ENCODE measurements at places on chromosomes 5 and 9.
A peak's percentile ranks its signal among the peaks of the same experiment; 100 is the strongest.

DNA sequence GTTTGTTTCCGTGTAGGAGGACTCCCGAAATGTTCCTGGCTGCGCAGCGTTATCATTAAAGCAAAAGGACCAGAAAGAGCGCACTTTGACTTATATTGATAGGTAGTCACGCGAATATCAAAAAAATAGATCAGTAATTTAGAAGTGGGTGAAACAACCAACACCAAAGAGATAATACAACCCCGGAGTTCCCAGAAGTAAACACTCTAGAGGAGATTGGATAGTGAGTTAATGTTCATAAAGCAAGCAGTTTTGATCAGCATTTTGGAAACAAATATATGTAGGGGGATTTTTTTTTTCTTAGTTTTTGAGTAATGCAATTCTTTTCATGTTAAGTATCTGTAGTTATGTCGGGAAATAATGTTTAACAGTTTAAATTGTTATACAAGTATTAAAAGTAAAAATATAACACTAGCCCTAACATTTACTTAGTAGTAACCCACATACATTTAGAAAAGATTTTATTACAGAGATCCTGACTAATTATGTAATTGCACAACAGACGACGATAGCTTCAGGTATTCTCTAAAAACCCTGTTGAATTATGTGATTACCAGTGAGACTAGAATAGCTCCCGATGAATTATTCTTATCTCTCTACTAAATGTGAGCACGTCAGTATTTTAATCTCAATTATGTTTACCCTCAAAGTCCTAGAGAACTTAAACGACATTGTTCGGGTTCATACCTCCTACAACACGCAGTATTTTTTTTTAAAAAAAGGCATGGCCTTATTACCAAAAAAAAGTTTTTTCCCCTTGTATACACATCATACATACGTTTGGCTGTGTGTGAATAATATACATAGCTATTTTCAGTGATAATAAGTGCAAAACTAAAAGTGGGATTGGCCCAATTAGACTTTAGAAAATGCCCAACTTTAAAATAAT lies 9.4 kb upstream of the NFIB start:
- no peak for DNase-seq

- no peak for DNase-seq
Measured at GRCh38 chr5:133219296-133219695, 167.5 kb downstream of the HSPA4 start.

- DNase-seq = no peak
Measured at GRCh38 chr9:69744688-69745380, 15.0 kb downstream of the PTAR1 start.

- DNase-seq = no peak
Measured at GRCh38 chr9:35415402-35416097, 74.4 kb upstream of the RUSC2 start.

- DNase-seq = no peak
Measured at GRCh38 chr5:77368367-77368766, 123.7 kb downstream of the WDR41 start.

GRCh38 chr5:2487152-2487763 lies 264.2 kb downstream of the IRX2 start:
- DNase-seq = no peak

GRCh38 chr9:109771796-109772531 lies 8.0 kb upstream of the PALM2AKAP2 start:
- DNase-seq = no peak

- peak; percentile 47 for DNase-seq
Measured at GRCh38 chr5:371811-372555, 50.5 kb downstream of the AHRR start.

- DNase-seq = no peak
Measured at GRCh38 chr9:85202596-85202995, 533.1 kb downstream of the NTRK2 start.

GRCh38 chr5:473551-474192 lies 30.7 kb downstream of the EXOC3 start:
- DNase-seq = no peak

- DNase-seq = no peak
Measured at GRCh38 chr9:18596920-18597319, 123.0 kb downstream of the ADAMTSL1 start.

DNA sequence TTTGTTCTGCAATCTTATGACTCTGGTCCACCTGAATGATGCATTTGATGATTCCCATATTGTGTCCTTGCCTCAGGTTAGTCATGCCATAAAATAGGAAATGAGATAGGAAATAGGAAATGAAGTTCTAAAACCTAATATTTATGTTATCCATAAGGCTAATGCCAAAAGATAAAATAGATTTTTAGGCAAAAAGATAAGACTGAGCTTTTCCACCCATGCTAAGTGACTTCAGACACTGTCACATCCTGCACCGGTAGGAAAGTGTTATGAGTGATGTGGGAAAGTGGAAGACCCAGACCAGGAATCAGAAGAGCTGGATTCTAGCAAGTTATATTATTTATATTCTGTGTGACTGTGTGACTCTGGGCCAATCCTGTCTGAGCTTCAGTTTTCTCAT lies 600.8 kb upstream of the DMAC1 start:
- DNase-seq = no peak

DNA sequence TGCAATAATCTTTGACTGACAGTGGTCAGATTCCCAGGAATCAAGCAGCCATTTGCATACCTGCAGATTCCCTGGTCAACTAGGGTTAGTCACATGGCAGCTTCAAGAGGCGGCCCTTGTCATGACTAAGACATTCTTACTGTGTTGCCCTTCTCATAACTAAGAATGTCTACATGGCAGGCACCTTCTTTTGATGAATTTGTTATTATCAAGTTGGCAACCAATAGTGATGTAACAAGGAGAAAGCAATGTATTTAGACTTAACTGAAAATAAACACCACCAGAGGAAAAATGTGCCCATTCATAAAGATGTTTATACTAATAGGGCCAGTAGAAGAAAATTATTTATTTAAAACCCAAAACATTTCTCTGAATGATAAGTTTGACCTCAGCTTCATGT lies 215.6 kb downstream of the TLE1 start:
- DNase-seq = no peak

DNA sequence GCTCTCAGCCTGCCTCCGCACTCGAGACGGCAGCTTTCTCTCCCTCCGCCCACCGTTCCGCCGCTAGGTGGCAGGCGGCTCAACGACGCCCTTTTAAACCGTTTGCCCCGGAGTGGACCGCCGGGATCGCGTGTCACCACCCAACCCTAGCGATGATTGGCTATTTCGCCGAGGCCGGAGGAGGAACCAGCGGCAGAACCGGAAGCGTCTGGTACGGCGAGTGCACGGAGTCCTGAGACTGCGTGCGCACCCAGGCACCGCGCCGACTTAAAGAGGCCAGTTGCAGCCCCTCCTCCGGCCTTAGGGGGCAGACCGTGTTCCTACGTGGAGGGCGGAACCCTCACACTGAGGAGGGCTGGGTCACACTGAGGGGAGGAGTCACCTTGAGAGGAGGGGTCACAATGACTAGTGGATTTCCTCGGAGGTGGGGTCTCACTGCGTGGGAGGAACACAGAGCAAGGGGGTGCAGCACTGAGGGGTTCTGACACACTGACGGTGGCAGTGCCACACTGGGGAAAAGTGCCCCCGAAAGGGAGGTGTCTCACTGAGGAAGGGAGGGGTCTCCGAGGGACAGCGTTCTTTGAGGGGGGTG lies 980 bp upstream of the TESK1 start:
- DNase-seq = peak; percentile 100

DNA sequence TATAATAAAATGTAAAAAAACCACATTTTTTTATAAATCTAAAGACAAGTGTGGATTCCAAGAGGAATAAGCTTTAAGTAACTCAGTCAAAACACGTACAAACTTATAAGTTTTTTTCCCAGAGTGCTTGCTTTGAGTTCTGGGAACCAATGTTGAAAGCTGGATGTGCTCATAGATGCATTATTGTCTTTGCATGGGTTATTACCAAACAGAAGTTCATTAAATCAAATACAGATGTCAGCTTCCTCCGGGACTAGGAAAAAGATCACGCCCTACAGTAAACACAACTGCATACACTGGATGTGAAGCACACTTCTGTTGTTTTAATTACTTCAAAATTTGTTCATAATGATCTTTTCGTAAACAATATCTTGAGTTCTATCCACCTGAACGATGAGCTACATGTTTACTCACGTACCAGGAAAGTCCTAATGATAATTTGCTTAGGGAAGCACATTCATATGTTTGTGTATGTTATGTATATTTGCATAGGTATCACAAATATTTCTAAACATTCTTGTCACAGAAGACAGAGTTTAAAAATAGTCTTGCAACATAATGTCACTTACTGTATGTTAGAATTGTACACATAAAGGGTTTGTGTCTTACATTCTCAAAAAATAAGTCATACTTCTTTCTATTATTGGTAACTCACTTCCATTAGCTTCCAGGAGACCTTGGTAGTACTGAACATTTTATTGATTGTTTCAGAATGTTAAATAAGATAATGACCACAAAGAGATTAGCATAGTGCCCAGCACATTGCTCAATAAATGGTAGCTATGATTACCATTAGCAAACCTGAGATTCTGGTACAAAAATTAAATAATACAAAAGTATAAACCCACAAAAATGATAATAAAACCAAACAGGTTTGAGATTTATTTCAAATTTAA lies 427.4 kb downstream of the CETN3 start:
- no peak for DNase-seq

DNA sequence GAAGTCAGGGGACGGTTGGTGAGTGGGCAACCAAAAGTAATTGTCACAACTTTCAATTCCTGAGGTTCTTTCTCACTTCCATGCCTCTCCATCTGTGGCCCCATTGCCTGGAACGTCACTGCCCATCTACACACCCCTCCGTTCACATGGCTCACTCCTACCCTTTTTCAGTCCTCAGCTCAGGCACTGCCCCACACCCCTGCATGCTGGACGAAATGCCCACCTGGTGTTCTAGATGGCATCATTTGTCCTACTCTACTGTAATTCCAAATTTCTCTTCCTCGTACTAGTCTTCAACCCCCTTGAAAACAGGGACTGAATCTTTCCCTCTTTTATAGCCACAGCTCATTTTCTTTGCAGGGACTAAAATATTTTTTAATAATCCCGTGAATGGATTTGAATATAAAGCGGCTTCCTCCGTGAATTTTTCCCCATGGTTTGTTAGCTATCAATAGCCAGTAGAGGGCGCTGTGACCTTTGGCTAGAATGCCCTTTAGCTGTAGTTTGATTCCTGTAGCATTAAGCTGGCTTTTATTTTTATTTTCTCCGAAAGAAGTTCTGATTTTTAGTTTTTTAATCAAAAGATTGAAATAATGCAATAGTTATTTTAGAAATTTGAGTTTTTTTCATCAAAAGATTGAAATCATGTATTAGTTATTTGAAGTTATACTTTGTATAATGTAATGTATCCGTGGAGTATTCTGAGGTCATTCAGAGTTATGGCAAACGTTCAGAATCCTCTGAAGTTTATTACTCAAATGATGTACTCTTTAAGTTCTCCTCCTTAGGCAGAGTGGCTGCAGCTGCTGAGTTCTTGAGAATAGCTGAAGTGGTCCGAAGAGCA lies 232.1 kb downstream of the SH3GL2 start:
- DNase-seq = no peak

- DNase-seq = no peak
Measured at GRCh38 chr5:82023644-82024043, 51.8 kb downstream of the ATG10 start.

DNA sequence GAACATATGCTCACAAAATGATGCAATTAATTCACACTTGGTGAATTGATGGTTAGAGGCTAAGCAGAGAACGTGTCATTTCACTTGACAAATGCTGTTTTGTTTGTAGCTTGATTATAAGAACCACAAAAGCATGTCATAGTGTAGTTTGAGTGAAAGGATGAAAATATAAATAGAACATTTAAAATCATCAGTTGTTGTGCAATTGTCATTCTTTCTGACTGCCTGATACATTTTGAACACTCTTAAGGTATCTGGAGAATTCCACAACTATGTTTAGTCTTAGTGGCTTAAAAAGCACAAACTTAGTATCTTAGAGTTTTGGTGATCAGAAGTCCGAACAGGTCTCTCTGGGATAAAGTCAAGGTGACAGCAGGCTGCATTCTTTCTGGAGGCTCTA lies 129.4 kb downstream of the BASP1 start:
- no peak for DNase-seq

GRCh38 chr5:5380298-5380697 lies 42.2 kb upstream of the ICE1 start:
- DNase-seq = no peak

DNA sequence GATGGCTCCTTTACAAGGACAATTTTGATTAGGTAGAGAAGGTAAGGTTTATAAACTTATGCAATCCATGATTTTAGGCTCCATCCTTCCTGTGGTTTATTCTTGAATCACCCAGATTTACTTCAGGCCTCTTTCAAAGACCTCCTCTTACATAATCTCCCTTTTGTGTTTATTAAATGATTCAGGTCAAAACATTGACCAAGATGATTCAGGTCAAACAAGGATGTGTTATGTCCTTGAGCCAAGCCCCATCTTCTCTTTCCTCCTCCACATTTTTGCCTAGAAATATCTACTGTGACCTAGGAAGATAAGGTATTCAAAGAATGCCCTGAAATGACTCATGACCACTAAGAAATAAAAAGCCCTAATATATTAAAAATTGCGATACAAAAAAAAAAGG lies 31.8 kb upstream of the TLR4 start:
- no peak for DNase-seq

DNA sequence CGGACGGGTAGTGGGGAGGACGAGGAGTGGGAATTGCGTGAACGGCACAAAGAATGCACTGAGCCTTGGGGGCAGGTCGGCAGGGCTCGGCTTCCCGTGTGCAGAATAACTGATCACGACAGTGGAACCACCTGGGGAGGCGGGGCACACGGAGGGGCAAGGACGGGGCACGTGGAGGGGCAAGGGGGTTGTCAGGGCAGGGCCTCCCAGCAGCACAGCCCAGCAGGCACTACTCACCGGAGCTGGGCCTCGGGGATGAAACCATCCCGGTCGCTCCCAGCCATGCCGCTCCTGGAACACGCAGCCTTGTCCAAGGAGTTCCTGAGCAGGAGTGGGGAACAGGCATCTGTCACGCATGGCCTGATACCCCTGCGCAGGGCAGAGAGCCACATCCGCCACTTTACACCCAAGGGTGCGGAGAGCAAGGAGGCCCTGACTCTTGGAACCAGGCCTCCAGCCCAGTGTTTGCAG lies 33.4 kb downstream of the SARDH start:
- peak; percentile 45 for DNase-seq

DNA sequence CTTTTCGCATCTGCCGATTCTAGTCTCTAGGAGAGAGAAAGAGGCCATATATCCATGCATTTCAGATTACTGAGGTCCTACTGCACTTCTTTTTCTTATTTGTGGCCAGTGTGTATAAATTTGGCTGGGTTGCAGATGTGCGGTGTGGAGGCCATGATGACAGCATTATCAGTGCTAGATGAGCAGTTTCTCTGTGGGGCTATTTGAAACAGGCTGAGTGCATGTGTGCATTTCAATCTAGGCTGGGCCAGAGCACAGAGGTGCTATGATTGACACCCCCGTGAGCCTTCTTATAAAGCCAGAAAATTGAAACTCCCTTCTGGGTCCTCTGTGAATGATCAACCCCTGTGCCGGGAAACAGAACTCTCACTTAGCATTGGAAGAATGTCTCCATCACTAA lies 70.0 kb downstream of the TMEM252 start:
- DNase-seq = no peak

GRCh38 chr9:6408320-6408719 lies 4.7 kb upstream of the UHRF2 start:
- DNase-seq = no peak

GRCh38 chr9:112887381-112887780 lies 3.3 kb downstream of the SLC46A2 start:
- no peak for DNase-seq

Data from left forelimb (tissue), 1 donor.